Stimulated activated CD4-positive, alpha-beta T cell treated with anti-CD3 and anti-CD28 coated beads, Interleukin-12 subunit alpha, Interleukin-12 subunit beta, amount 100 ng/mL, for 24 hours (primary cell): ENCODE measurements at places on chromosomes 1 and 21.

GRCh38 chr1:222073307-222073995 lies 331.6 kb upstream of the DUSP10 start:
- DNase-seq, result no peak

DNA sequence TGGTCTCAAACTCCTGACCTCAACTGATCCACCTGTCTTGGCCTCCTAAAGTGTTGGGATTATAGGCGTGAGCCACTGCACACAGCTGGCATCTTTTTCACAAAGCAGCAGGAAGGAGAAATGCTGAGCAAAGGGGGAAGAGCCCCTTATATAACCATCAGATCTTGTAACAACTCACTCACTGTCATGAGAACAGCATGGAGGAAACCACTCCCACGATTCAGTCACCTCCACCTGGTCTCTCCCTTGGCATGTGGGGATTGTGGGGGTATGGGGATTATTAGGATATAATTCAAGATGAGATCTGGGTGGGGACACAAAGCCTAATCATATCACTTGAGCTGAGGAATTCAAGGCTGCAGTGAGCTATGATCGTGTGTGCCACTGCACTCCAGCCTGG lies 3.0 kb upstream of the MFSD2A start:
- no peak for DNase-seq

- DNase-seq, result no peak
These were observed 108.9 kb upstream of the PDC start for GRCh38 chr1:186569856-186570255.

- DNase-seq, result no peak
These were observed 369.3 kb upstream of the C1orf174 start for GRCh38 chr1:4269330-4269729.

DNA sequence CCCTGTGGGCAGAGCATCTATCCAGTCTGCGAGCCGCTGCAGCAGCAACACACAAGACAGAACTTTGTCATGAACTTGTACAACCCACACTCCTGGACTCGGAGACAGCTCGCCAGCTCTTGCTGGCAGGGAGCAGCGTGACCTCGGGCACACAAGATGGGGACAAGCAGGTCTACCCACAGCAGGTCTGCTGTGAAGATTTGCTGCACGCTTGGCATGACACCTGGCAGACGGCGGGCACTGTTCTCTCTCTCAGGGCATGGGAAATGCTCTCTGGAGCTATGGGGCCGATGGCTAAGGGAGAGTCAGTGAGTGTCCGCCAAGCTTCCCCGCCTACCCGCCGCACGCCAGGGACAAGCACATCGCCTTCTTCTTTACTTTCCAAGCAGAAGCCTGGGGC lies 90.0 kb downstream of the STUM start:
- no peak for DNase-seq
